Left cardiac atrium (tissue), 4 donors: ENCODE measurements at places on chromosomes 5 and 9.

DNA sequence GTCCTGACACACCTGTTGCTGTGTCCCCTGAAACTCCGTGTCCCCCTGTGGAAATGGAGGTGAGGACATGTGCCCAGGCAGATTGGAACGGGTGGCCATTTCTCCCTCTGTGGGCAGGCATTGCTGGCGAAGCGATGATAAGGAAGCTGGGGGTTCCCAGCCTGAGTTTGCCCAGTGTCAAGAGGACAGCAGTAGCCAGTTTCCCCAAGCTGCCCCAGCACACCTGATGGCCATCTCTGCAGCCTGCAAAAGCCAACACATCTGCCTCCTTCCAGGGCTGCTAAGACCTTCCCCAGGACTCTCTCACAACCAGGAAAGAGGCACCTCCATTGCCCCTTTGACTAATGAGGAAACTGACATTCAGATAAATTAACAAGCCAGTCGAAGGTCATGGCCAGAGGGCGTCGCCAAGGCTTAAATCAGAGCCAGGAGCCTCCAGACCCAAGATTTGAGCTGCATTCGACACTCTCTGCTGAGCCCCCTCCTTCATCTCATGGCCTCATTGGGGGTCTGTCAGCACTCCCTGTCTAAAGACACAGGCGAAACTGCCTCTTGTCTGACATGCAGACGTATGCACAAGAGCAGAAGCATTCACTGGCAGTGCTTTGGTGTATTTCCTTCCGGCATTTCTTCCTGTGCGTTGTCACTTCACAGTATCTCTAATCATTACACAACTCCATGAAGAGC, 10.4 kb upstream of the WNK2 start:
- DNase-seq: no peak

- DNase-seq: no peak
Measured at GRCh38 chr9:127384016-127384730, 12.8 kb upstream of the SLC2A8 start.

DNA sequence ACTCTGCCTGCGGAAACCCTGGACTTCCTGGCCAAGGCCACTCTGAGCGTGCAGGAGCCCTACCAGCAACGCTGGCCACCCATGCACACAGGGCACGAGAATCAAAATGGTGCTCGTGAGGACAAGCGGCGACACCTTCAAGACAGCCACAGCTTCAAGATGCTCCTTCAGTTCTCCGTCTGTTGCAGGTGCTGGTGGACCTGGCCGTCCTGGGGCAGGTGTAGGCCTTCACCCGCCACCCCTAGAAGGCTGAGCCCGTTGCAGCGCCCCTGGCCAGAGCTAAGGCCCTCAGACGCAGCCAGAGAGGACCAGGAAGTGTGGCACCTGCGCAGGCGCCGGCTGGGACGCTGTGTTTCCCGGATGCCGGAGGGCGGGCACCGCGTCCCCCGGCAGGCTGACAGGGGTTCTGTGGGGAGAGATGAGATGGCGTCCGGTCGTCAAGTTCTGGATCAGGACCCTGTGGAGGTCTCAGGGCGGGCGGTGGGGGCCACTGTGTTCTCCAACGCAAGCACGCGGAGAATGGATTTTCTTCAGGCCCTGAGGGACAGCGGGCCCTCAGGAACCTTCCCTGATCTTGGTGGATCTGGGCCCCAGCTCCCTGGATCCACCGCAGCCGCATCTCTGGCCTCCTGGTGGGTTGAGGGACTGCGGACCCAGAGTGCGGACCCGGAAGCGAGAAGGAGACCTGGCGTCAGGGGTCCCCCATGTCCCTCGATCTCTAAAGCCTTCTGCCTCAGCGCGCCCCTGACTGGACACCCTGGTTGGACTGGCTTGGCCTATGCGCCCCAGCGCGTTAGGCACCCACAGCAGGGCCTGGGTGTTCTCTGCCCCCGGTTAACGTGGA, 1770.8 kb upstream of the CDH9 start:
- no peak for DNase-seq

GRCh38 chr5:94239266-94239665, 379.1 kb downstream of the KIAA0825 start:
- DNase-seq: no peak
